HT-29 (cell line): ENCODE measurements at places on chromosomes 2 and 18. TPM values are rescaled to one million over a fixed set of nuclear protein-coding genes. Genes with fewer than 3 reads are reported as not detected.

Gene LYPD6B
- total RNA-seq: 2.1 and 3.1 TPM in 2 replicates

Gene EVX2
- total RNA-seq: 0.03 TPM in 1 of 2 replicates, not detected in the other

Gene ITM2C
- 79.9 and 87.1 TPM in 2 replicates for total RNA-seq

Gene KDSR
- total RNA-seq: 24.1 and 31.3 TPM in 2 replicates

Gene NGEF
- total RNA-seq: 13.4 and 13.5 TPM in 2 replicates

Gene COL4A3
- total RNA-seq: not detected in 2 replicates

Gene AFF3
- total RNA-seq: not detected in 2 replicates

Gene FOXI3
- total RNA-seq: not detected in 2 replicates

Gene ARHGAP25
- total RNA-seq: not detected in 2 replicates

Gene NEU2
- not detected in 2 replicates for total RNA-seq

Gene ARHGAP15
- not detected in 2 replicates for total RNA-seq

Gene METTL4
- 4.4 and 5.1 TPM in 2 replicates for total RNA-seq

Gene RAPH1
- 6.8 and 7.1 TPM in 2 replicates for total RNA-seq

Gene LYPD1
- total RNA-seq: not detected in 2 replicates

Gene XDH
- total RNA-seq: 0.28 and 0.81 TPM in 2 replicates

Gene CPLX4
- not detected in 2 replicates for total RNA-seq

Gene KCNK3
- total RNA-seq: not detected in 2 replicates
